ENCODE measurements at places on chromosomes 2 and 18.

DNA sequence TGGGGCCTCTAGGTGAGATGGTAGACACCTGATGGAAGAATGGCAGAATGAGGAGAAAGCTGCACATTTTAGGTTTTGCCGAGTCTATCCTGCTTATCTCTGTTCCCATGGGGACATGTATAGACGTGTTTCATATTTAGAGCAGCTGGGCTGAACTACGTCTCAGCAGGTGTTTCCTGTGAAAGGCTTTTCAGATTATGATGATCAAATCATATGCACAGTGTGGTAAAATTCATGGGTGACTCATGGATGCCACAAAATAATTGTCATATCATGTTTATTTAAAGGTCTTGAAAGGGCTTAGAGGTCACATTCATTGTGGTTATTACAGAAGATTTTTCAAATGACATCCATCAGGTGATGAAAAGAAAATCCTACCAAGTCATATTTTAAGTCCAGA lies 90.5 kb downstream of the ICOS start:
- no peak for DNase-seq

DNA sequence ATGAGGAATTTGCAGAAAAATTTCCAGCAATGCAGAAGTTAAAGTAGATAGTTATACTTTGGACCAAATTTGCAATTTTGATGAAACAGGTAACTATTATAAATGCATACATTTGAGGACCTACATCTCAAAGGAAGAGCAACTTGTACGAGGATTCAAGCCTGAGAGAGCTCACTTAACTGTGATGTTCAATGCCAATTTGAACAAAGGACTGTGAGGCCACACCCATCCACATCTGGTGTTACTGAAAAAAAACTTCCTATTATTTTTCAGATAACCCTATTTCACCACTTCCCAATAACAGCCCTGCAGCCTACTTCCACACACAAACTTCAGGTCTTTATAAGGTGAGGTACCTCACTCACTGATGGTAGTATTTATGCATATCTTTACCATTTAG lies 203.5 kb upstream of the NABP1 start:
- no peak for DNase-seq

DNA sequence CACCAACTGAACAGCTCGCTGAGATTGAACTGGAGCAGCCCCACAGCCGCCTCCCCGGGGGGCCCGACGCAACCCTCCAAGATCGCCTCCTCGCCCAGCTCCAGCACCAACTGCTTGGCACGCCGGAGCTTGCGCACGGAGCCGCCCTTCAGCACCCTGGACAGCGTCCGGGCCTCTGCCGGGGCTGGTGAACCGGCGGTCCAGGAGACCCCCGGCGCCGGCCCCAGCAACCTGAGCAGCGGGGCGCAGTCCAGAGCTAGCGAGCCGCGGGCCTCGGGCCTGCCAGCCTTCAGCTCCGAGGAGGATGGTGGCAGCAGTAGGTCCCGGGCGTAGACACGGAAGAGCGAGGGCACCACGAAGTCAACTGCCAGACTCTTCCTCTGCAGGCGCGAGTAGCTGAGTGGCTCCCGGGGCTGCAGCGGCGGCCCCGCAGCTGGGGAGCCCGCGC lies 1.2 kb downstream of the ALK start:
- DNase-seq = peak; percentile 40

- DNase-seq = no peak
Measured at GRCh38 chr18:63073481-63073880, 246.1 kb downstream of the BCL2 start.

- DNase-seq = peak; percentile 5
Measured at GRCh38 chr2:143732871-143733270, 603.7 kb downstream of the ARHGAP15 start.

GRCh38 chr2:201167546-201167945 lies 15.4 kb upstream of the CASP10 start:
- DNase-seq = no peak

GRCh38 chr18:48002933-48003365 lies 72.5 kb upstream of the SMAD2 start:
- DNase-seq = no peak

DNA sequence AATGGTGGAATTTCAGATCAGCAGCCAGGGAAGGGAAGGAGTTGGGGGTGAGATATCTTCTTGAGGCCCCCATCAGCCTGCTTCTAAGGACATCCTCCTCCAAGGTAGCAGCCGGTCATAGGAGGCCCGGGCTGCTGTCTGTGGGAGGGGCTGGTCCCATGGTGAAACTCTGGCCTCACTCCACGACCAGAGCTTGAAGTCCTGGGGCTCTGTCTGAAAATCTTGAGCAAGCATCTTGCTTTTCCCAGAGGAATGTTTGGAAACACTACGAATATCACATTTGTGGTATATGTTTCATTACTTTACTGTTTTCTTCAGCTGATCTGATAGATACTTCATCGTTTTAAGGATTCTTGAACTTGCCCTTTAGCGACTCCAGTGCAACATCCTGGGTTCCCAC lies 103.7 kb downstream of the CTAGE1 start:
- no peak for DNase-seq

DNA sequence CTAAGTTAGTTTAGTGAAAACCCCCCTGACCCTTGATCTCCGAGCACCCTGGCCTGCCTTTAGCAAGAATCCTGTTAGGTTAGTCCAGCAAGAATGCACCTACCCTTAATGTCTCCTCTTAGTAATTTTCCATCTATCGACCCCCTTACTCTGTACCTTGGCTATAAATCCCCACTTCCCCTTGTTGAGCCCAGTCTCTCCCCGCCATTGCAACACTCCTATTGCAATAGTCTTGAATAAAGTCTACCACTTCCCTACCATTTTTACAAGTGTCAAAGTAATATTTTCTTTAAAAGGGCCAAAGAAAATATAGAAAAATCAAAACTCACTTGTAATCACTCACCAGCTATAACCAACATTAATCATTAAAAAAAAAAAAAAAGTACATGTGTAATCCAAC lies 4.2 kb upstream of the ZBTB7C start:
- no peak for DNase-seq

GRCh38 chr2:166375195-166375735 lies 479 bp downstream of the SCN9A start:
- DNase-seq = no peak

DNA sequence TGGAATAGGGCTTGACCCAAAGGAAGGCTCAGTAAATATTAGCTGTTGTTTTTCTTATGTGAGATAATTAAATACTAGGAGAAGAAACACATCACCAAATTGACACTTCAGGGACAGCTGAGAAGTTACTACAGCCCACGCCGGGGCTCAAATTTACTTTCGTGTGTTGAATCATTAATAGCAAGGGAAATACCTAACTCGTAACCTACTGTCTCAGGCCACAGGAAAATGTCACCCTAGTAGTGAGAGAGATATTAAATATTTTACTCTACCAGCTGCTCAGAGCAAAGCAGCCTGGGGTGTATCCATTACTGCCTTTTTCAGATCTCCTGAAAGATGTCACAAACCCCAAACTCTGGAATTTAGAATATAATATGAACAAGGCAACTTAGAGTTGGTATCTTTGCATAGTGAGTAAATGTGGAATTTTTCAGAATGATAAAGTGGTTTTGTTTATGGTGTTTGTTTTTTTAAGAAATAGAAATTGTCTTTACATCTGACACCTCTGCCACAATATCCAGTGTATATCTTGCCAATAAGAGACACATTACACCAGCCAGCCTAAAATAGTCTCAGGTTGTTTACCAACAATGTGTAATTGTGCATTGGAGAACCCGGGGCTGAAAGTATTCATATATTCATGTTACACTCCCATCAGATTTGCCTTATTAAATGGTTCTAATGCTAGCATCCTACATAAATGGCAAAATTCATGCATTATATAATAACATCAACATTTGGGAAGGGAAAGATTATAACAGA lies 48.4 kb downstream of the ATP8B1 start:
- no peak for DNase-seq

- DNase-seq = no peak
Measured at GRCh38 chr2:53575721-53576124, 191.9 kb upstream of the CHAC2 start.

DNA sequence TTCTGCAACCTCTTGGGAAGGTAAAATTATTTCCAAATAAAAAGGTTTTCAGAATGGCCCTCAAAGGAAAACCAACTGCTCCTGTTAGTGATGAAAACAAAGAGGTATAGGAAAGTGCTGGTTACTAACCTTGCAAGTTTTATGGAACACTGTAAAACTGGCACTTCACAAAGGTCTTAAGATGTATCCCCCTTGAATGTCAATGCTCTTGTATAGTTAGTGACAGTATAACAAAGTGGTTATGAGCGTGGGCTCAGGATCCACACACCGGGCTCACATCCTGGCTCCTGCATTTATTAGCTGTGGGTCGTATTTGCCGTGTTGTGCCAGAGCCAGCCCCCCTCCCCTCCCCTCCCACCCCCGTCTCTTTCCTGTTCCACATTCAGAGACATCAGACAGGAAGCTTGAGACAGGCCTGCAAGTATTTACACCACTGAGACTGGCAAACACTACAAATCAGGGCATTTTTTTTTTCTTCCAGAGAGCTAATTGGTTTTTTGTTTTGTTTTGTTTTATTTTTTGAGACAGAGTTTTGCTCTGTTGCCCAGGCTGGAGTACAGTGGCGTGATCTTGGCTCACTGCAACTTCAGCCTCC lies 9.2 kb upstream of the DNPEP start:
- no peak for DNase-seq

All from hippocampal formation (tissue), 2 donors.